ENCODE measurements at places on chromosomes 7 and 10.

- no peak for DNase-seq
Measured at GRCh38 chr10:89505640-89506275, 29.6 kb downstream of the SLC16A12 start.

- DNase-seq: no peak
Measured at GRCh38 chr7:64206903-64207302, at the start of gene ZNF735. Gene ZNF735, plus strand, starts transcription at chr7:64207203. Its CDS starts 0 bp downstream, at chr7:64207203.

GRCh38 chr10:1003884-1004670 lies 15.8 kb downstream of the GTPBP4 start:
- no peak for DNase-seq

DNA sequence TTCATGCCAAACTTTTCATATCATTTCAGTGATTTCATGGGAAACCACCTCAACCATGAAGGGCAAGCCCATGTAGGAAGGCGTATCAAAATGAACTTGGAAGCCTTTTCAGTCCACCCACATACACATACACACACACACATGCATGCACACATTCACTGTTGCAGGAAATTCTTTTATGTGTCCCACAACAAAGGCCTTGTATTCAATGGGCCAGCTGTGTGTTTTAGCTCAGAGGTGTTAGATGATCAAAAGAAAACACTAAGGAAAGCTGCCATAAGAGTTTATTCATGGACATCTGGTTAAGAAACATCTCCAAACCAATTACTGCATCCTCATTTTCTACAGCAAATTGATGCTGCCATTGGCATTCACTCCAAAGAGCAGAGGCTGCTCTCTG lies 74.4 kb upstream of the STK17A start:
- no peak for DNase-seq

- peak; percentile 38 for DNase-seq
Measured at GRCh38 chr7:44134943-44135628, 6.0 kb downstream of the MYL7 start.

GRCh38 chr7:130397051-130397757 lies 16.9 kb downstream of the CPA1 start:
- DNase-seq: no peak

- DNase-seq: no peak
Measured at GRCh38 chr7:93051660-93052059, 66.1 kb downstream of the SAMD9 start.

DNA sequence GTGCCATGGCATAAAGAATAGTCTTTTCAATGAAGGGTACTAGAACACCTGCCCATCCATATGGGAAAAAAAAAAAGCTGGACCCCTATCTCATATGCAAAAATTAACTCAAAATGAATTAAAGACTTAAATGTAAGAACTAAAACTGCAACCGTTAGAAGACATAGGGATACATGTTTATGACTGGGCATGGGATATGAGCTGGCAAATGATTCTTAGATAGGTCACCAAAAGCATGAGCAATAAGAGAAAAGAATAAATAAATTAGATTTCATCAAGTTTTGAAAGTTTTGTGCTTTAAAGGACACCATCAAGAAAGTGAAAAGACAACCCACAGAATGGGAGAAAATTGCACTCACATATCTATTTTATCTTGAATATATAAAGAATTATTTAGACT lies 222.0 kb downstream of the ADK start:
- DNase-seq: no peak

- no peak for DNase-seq
Measured at GRCh38 chr7:121282129-121282528, 46.7 kb upstream of the WNT16 start.

- no peak for DNase-seq
Measured at GRCh38 chr7:32058002-32058401, 12.2 kb downstream of the PDE1C start.

DNA sequence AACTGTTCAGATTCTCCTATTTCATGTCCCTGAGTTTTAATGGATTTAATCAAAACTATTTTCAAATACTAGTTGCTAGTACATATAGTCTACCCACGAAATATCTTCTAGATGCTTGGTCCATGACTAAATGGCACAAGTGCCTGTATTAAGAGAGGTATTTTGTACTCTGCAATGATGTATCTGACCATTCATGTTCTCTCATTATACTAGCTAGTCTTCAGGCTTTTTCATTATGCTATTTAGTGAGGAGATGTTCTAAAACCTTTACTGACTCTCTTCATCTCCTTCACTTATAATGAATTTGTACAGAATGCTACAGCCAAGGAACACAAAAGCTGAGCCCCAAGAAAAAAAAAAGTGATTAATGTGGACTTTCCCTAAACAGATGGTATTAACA lies 222.5 kb downstream of the AHR start:
- DNase-seq: no peak

GRCh38 chr7:108261560-108262255 lies 131.5 kb upstream of the LAMB4 start:
- no peak for DNase-seq

DNA sequence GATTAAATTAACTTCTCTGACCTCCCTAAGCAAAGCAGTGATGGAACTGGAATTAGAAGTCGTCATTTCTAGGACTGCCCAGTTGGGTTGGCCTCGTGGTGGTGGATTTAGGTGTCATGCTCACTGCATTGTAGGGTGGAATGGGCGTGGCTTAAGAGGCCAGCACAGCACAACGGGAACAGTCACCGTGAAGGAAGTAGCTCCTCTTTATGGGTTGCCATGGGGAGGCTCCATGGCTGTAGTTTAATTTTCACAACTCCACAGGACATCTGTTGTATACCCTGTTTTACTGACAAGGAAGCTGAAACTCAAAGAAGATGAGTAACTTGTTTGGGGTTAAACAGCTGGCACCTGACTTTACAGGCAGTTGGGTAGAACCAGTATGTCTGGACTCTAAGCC lies 208.3 kb downstream of the CELF2 start:
- DNase-seq: peak; percentile 60

DNA sequence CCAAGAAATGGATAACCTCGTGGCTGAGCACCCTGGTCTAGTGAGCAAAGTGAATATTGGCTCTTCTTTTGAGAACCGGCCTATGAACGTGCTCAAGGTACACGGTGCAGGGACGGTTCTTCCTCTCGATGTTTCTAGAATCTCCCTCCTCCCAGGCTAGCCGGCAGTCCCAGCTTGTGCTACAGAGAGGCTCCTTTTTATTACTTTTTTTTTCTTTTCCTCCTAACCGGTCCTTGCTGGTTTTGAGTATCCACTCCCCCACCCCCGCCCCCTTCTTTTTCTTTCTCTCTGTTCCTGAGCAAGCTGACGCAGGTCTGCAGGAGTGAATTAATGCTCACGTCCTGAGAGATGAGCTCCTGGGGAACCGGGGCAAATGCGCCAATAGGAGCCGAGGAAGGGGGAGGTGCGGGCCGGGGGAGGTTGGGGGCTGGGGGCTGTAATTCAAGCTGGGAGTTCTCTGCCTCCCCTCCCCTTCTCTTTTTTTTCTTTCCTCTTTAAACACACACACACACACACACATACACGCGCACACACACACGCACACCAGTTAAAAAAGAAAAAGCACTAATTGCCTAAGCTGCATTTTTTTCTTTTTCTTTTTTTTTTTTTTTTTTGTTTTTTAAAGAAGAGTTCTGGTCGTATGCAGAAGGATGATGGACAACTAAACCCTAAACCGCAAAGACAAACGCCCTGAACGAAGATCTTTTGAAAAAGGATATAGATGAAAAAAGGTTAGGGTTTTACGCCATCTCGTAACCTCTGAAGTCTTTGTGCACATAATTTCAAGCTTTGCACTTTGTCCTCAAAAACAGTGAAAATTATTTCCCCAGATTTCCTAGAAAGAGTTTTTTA lies 6.6 kb downstream of the CPA2 start:
- no peak for DNase-seq

GRCh38 chr7:120412139-120413050 lies 139.4 kb downstream of the KCND2 start:
- no peak for DNase-seq

- DNase-seq: no peak
Measured at GRCh38 chr7:152607007-152607406, 68.9 kb downstream of the XRCC2 start.

- no peak for DNase-seq
Measured at GRCh38 chr10:5094265-5095205, at the start of gene AKR1C3. Gene AKR1C3, plus strand, starts transcription at chr10:5094414. Its CDS starts 31 bp downstream, at chr10:5094445.

- DNase-seq: peak; percentile 64
Measured at GRCh38 chr10:24901686-24902399, 50.6 kb downstream of the PRTFDC1 start.

GRCh38 chr10:51086710-51087109 lies 12.4 kb downstream of the PRKG1 start:
- no peak for DNase-seq

DNA sequence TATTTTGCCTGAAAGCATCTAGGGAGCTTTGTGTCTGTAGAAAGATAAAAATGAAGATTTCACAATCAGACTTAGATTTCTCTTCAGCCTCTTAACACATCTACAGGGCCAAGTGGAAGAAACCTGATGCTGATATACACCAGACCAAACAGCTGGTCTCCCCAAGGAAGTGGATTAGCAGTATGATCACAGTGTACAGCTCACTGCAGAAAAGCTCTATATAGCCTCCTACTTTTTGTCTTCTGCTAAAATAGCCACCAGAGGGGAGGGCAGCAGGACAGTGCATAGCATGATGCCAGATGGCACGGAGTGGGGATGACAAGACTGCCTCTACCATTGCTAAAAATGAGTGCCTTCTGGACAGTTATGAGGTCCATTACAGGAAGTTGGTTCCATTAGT lies 16.0 kb downstream of the FAM13C start:
- DNase-seq: no peak

GRCh38 chr7:19293431-19293830 lies 148.2 kb upstream of the FERD3L start:
- no peak for DNase-seq

GRCh38 chr10:14654821-14655382 lies 119.8 kb downstream of the FAM107B start:
- DNase-seq: no peak

GRCh38 chr10:48894911-48895802 lies 44.5 kb downstream of the LRRC18 start:
- DNase-seq: no peak

DNA sequence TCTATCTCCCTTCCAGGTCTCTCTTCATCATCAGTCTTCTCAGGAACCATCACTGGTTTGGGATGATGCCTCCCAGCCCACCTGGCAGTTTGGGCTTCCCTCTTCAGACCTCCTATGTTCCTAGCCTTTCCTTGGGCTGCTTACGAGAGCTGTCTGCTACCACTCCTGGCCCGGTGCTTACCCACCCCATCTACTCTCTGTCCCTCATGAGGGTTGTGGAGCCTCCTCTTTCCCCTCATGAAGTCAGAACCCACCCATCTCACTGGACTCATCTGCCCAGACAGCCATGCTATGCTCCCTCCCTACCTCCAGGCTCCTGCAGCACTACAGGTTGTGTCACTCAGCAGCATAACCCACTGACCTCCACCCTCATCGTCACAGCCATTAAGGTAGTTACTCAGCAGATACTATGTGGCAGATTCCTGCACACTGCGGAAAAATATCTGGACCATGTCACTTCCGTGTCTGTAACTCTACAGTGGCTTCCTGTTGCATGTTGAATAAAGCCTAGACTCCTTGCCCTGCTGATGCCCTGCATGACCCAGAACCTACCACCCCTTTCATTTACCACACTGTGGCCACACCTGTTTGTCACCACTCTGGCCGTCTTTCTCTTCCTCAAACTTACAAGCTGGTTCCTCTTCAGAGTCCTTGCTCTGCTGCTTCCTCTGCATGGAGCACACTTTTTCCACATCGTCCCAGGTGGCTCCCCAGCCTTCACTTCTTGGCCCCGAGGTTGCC lies 2.0 kb downstream of the DBNL start:
- no peak for DNase-seq

DNA sequence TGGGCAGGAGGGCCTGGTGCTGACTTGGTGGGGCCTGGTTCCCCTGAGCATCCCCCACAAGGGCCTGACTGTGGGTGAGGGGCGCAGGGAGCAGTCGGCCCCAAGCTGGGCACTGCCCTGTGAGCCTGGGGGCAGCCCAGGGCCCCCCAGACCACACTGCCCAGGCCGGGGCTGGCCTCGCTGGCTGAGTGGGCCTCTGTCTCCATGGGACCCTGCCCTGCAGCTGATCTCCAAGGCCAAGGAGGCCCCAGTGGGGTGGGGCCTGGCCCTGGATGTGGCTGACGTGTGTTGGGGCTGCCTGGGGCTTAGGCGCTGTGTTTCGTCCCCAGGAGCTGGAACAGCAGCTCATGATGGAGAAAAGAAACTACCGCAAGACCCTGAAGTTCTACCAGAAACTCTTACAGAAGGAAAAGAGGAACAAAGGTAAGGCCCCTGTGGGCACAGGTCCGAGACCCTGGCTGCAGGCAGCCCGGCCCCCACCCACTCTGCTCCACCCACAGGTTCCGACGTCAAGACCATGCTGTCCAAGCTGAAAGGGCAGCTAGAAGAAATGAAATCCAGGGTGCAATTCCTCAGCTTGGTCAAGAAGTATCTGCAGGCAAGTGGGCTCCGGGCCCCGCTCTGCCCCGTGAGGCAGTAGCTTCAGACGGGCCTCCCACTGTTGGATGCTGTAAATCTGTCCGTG lies 23.5 kb upstream of the UTF1 start:
- no peak for DNase-seq

DNA sequence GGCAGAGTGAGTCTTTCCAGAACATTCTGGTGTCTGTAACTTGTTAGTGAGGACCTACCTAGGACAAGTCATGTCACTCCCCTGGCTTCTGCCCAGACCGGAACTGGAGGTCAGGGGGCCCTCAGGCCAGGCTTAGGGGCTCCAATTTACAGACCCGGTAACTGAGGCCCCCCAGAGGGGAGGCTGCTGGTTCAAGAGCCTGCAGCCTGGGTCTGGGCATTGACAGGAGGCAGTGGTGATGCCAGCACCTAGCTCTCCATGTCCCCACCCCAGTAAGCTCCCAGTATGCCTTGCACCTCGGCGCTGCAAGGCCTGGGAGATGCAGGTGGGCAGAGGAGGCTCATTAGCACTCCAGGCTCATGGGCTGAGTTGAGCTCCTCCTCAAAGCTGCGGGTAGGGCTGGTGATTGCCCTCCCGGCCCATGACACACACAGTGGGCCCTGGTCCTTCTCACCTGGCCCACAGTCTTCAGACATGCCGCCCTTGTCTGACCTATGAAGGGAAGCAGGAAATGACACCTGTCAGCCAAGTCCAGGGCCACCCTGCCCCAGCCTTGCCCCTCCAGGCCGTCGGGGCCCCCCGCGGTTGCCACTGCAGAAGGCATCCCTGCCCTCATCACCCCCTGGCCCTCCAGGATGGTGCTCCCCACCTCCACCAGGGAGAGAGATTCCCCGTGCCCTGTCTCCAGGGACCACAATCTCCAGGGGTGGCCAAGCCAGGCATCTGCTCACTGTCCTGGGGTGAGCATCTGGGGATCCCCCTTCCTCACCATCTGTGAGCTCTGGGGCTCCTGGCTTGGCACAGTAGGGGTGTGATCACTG lies 88.3 kb upstream of the TMEM248 start:
- no peak for DNase-seq
